ENCODE measurements at places on chromosomes 16 and 17. TPM values are rescaled to one million over a fixed set of nuclear protein-coding genes. Genes with fewer than 3 reads are reported as not detected.

Gene EXOSC6
- total RNA-seq: 43.1 TPM

Gene ZACN
- 2.8 TPM for total RNA-seq

Gene FOXN1
- total RNA-seq: not detected

Gene ARHGAP23
- 0.48 TPM for total RNA-seq

Gene AIPL1
- total RNA-seq: not detected

Gene LASP1
- 135 TPM for total RNA-seq

Gene GFAP
- total RNA-seq: not detected

Gene KCNH6
- not detected for total RNA-seq

Gene SRCIN1
- total RNA-seq: 0.50 TPM

Gene SCPEP1
- total RNA-seq: 27.4 TPM

Gene PLLP
- total RNA-seq: not detected

Gene DHRS7C
- not detected for total RNA-seq

Gene HEATR9
- 2.3 TPM for total RNA-seq

Gene CTRB1
- total RNA-seq: not detected

Gene SLC2A4
- 0.18 TPM for total RNA-seq

Gene CLEC18B
- not detected for total RNA-seq

Gene C17orf100
- 2.0 TPM for total RNA-seq

Gene CAPNS2
- not detected for total RNA-seq

Gene MRM1
- total RNA-seq: 24.7 TPM

Gene METTL2A
- 36.5 TPM for total RNA-seq

Gene C16orf96
- total RNA-seq: 0.11 TPM

Gene LPO
- not detected for total RNA-seq

Gene SMIM22
- not detected for total RNA-seq

Gene KRT12
- total RNA-seq: not detected

Gene PDIA2
- total RNA-seq: not detected

Gene CPHXL2
- total RNA-seq: not detected

Gene CPSF4L
- total RNA-seq: not detected

Gene ITGAL
- 363 TPM for total RNA-seq

Gene MYO19
- total RNA-seq: 133 TPM

Gene PRR35
- not detected for total RNA-seq

Gene CNEP1R1
- 21.2 TPM for total RNA-seq

Gene SIRT7
- total RNA-seq: 41.4 TPM

Gene HAS3
- 0.62 TPM for total RNA-seq

Gene VAT1L
- total RNA-seq: not detected

Gene HOXB4
- 3.4 TPM for total RNA-seq

Gene KRT39
- not detected for total RNA-seq

Gene TRPV3
- total RNA-seq: 0.79 TPM

Gene PLCD3
- 7.2 TPM for total RNA-seq

Gene FZD2
- 0.11 TPM for total RNA-seq

Gene ABCA6
- 0.16 TPM for total RNA-seq

Gene TAC4
- not detected for total RNA-seq

Gene MYH3
- total RNA-seq: 2.6 TPM

Gene KRT23
- not detected for total RNA-seq

Gene ACSM2A
- total RNA-seq: not detected

Measured in CD8-positive, alpha-beta memory T cell (primary cell).